ENCODE measurements at places on chromosomes 11 and 22.

GRCh38 chr11:111465400-111465799 lies 46.8 kb downstream of the BTG4 start:
- H3K36me3 ChIP-seq, result no peaks in the 10 kb centered on the region
- H3K27me3 ChIP-seq, result peaks cover 20% of the 10 kb centered on the region
- no peak overlapping the region for H3K4me3 ChIP-seq
- H3K4me1 ChIP-seq, result peaks cover 8% of the 10 kb centered on the region
- no peak overlapping the region for H3K27ac ChIP-seq

DNA sequence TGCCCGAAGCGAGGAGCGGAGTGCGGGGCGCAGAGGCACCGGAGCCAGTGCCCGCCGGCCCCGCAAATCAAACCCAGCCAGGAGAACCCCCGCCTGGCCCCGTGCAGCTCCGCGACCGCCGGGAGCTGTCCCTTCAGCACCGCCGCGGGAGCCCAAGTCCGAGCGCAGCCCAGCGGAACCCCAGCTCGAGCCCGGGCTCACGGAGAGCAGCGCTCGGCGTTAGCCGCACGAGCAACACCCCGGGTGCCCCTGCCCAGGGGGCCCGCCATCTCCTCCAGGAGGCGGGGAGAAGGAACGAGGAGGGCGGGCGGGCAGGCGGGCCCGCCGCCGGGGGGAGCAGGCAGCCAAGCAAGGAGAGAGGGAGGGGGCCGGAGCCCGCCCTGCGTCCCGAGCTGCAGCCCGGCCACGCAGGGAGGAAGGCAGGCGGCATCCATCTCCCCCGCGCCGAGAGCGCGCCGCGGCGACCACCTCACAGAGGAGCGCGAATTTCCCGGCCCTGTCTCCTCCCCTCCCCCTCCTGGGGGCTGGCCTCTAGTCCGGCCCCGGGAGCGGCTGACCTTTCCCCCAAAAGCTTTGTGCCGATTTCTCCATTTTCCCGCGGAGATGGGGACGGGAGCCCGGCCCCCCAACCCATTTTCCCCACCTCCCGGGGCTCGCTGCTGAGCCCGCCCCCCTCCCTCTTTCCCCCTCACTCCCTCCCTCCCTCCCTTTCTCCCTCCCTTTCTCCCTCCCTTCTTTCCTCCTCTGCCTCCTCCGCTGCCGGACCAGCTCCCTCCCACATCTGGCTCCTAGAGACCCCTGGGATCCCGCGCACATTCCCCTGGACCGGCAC lies 621 bp downstream of the KCNC1 start:
- DNase-seq, result peak; percentile 31
- peaks cover 51% of the 10 kb centered on the region for H3K27me3 ChIP-seq
- H3K36me3 ChIP-seq, result no peaks in the 10 kb centered on the region
- H3K4me3 ChIP-seq, result no peak overlapping the region
- H3K4me1 ChIP-seq, result no peaks in the 10 kb centered on the region
- H3K27ac ChIP-seq, result no peak overlapping the region

DNA sequence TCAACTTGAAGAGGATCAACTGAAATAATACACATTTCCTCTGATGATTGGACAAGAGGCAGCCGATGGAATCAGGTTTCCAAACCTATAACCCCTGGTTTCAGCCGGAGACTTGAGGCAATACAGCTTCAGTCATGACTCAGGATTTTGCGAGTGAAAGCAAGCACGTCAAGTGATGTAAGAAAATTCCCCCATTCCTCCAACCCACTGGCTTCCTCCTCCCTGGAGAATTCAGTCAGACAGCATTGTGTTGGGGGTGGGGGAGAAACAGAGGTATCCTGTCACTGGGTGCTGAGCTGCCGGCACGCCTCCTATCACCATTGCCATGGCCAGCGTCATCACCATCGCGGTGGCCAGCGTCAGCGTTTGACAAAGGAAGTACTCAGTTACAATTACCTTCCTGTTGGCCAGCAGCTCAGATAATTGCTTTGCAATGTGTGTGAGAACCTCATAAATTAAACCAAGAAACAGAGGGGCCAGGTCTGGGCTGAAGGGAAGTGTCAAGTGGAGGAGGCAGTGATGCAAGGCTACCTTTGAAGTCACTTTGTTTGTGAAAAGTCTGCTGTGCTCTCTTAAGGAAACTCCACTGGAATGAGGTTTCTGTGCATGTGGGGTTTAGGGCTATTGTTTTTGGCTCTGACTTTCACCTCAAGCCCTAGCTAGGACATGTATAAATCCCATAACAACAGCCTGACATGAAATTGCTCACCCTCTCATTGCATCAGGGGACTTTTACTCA lies 50.2 kb downstream of the LIF start:
- H3K27ac ChIP-seq, result peak overlapping the region; percentile 92
- no peaks in the 10 kb centered on the region for H3K27me3 ChIP-seq
- H3K36me3 ChIP-seq, result peaks cover 33% of the 10 kb centered on the region
- peaks cover 73% of the 10 kb centered on the region for H3K4me1 ChIP-seq
- H3K4me3 ChIP-seq, result peak overlapping the region; percentile 33

- no peaks in the 10 kb centered on the region for H3K36me3 ChIP-seq
- H3K27me3 ChIP-seq, result no peaks in the 10 kb centered on the region
- no peak overlapping the region for H3K4me3 ChIP-seq
- no peak overlapping the region for H3K27ac ChIP-seq
- DNase-seq, result no peak
Observed at GRCh38 chr11:7490535-7490934, 5.2 kb downstream of the OLFML1 start.

DNA sequence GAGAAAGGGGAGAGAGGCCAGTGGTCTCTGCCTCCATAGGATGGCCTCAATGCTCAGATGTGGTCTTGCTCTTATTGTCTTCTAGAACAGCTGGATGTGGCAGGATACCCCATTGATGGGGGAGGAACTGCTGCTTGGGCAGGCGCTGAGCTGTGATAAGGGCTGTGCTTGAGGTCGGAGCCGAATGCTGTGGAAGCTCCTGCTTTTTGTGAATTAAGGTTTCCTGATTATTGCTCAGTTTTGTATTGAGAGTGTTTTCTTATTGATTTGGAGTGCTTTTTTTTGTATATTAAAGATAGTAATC lies 57.2 kb downstream of the CABIN1 start:
- no peaks in the 10 kb centered on the region for H3K27me3 ChIP-seq
- H3K4me1 ChIP-seq, result peaks cover 2% of the 10 kb centered on the region
- peaks cover 82% of the 10 kb centered on the region for H3K36me3 ChIP-seq
- no peak for DNase-seq
- H3K4me3 ChIP-seq, result no peak overlapping the region

GRCh38 chr22:19495562-19496323 lies 16.0 kb downstream of the CDC45 start:
- H3K4me3 ChIP-seq, result no peak overlapping the region
- no peaks in the 10 kb centered on the region for H3K27me3 ChIP-seq
- H3K4me1 ChIP-seq, result peaks cover 13% of the 10 kb centered on the region

- no peaks in the 10 kb centered on the region for H3K36me3 ChIP-seq
- peaks cover 4% of the 10 kb centered on the region for H3K4me1 ChIP-seq
- no peak overlapping the region for H3K27ac ChIP-seq
- no peak overlapping the region for H3K4me3 ChIP-seq
- DNase-seq, result no peak
- H3K27me3 ChIP-seq, result no peaks in the 10 kb centered on the region
Observed at GRCh38 chr11:102879801-102880200, 5.0 kb upstream of the MMP12 start.

- peaks cover 13% of the 10 kb centered on the region for H3K27me3 ChIP-seq
- H3K4me1 ChIP-seq, result no peaks in the 10 kb centered on the region
- no peak overlapping the region for H3K4me3 ChIP-seq
- H3K36me3 ChIP-seq, result no peaks in the 10 kb centered on the region
- H3K27ac ChIP-seq, result no peak overlapping the region
Observed at GRCh38 chr11:60240662-60241061, 2.3 kb downstream of the MS4A4E start.

DNA sequence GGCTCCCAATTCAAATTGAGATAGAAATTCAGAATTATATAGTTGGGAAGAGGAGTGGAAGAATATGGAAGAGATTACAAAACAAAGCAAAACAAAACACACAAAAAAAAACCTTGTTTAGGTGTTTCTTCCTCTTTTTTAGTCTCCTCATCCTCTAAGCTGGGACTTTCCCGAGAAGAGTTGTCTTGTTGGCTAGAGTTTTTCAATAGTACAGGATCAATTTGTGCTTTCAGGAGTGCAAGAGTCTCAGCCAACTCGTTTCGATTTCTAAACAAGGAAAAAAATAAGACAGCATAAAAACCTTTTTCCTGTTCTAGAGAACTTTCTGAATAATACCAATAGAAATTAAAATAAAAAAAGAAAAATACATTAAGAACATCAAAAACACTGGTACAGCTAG lies 87.8 kb upstream of the CLNS1A start:
- H3K27ac ChIP-seq, result no peak overlapping the region
- no peak overlapping the region for H3K4me3 ChIP-seq
- peaks cover 8% of the 10 kb centered on the region for H3K4me1 ChIP-seq
- H3K36me3 ChIP-seq, result peaks cover 33% of the 10 kb centered on the region

- H3K27me3 ChIP-seq, result no peaks in the 10 kb centered on the region
- no peaks in the 10 kb centered on the region for H3K36me3 ChIP-seq
- H3K4me1 ChIP-seq, result no peaks in the 10 kb centered on the region
- no peak overlapping the region for H3K4me3 ChIP-seq
- H3K27ac ChIP-seq, result no peak overlapping the region
Observed at GRCh38 chr11:100080821-100081220, 606.3 kb upstream of the ARHGAP42 start.

DNA sequence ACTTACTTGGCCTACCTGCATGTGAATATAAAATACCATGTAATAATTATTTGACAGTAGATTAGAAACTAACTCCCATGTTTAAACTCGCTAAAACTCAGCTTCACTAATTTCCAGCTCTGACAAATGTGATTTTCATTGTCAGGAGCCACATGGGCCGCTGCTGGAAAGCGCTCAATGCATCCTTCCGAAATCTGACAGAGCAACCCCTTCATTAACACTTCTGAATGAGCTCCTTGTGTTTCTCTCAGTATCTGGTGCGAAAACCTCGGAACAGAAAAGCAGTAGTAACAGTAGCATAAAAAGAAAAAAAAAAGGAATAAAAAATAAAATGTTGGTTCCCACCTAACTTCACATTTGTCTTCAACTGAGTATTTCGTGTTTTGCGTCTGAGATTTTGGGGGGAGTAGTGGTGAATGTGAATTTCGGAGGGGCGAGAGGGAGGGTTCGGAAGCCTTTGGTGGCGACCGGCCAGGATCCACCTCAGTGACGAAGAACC lies 710 bp downstream of the MTCH2 start:
- peak overlapping the region; percentile 95 for H3K27ac ChIP-seq
- H3K36me3 ChIP-seq, result peaks cover 29% of the 10 kb centered on the region
- H3K4me1 ChIP-seq, result peaks cover 27% of the 10 kb centered on the region
- no peak for DNase-seq
- H3K4me3 ChIP-seq, result peak overlapping the region; percentile 99
- H3K27me3 ChIP-seq, result no peaks in the 10 kb centered on the region

GRCh38 chr11:68115285-68115684 lies 5.9 kb downstream of the CHKA start:
- DNase-seq, result no peak
- peaks cover 17% of the 10 kb centered on the region for H3K4me1 ChIP-seq
- no peaks in the 10 kb centered on the region for H3K27me3 ChIP-seq
- peaks cover 19% of the 10 kb centered on the region for H3K36me3 ChIP-seq
- H3K4me3 ChIP-seq, result no peak overlapping the region

DNA sequence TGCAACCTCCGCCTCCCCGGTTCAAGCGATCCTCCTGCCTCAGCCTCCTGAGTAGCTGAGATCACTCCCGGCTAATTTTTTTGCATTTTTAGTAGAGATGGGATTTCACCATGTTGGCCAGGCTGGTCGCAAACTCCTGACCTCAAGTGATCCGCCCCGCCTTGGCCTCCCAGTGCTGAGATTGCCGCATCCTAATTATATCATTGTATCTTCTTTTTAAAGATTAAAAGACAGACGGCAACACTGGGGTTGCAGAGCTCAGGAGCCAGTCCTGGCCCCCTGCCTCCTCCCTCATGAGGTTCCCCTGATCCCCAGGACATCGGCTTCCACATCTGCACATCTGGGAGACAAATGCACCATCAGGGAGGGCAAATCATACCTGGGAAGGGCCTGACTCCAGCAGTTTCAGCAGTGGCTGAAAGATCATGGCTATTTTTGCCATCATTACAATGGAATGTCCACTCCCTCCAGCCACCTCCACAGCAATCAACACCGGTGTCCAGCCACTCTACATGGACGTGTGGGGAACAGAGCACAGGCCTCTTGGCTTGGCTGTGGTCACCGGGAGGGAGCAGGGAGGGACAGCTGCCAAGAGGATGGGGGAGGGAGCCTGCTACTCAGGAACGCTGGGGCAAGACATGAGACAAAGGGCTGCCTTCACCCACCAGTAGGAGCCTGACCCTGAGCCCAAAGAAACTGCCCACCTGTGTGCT lies 9.2 kb upstream of the CELSR1 start:
- H3K36me3 ChIP-seq, result no peaks in the 10 kb centered on the region
- no peak overlapping the region for H3K27ac ChIP-seq
- no peak overlapping the region for H3K4me3 ChIP-seq
- H3K27me3 ChIP-seq, result peaks cover 2% of the 10 kb centered on the region

- no peaks in the 10 kb centered on the region for H3K4me1 ChIP-seq
- H3K27me3 ChIP-seq, result peaks cover 2% of the 10 kb centered on the region
- DNase-seq, result no peak
- H3K4me3 ChIP-seq, result no peak overlapping the region
- H3K27ac ChIP-seq, result no peak overlapping the region
Observed at GRCh38 chr22:39363751-39364515, 14.1 kb downstream of the SYNGR1 start.

DNA sequence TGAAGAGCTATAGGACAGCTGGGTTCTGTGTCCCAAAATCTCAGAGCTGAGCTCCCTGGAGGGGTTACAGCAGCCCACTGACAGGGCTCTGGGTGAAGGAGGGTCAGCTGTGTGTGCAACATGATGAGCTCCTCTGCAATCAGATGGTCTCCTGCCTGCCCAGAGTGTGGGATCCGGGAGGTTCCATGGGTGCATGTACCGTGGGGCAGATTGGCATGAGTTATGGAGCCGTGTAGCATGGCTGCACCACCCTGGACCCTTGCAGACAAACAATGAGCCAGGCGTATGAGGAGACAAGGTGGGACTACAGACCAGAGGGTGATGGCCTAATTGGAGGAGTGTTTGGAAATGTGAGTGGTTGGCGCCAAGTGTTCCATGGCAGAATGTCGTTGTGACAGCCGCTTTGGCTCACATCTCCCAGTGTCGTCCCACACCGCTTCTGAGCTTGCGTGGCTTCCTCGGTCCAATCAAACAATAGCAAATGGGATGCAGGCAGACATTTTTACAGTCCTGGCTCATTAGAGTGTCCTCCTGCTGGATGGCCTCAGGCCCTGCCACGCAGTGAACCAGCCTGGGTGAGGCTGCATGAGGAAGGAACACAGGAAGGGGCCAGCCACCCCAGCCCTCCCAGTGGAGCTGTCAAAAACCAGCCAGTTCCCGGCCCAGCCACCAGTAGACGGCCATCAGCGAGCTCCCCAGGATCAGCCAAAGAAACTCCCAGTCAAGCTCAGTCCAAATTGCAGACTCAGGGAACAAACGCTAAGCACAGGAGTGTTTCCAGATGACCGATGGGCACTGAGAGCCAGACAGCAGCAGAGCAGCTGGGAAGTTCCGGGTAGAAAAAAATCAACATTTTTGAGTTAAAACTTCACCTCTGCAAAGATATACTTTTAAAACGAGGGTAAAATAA lies 1066.9 kb downstream of the BRD1 start:
- no peaks in the 10 kb centered on the region for H3K27me3 ChIP-seq
- no peaks in the 10 kb centered on the region for H3K4me1 ChIP-seq
- no peak overlapping the region for H3K27ac ChIP-seq
- H3K4me3 ChIP-seq, result no peak overlapping the region
- H3K36me3 ChIP-seq, result no peaks in the 10 kb centered on the region
- DNase-seq, result peak; percentile 2
